NB4 (cell line): ENCODE measurements at places on chromosomes 6 and 20.

DNA sequence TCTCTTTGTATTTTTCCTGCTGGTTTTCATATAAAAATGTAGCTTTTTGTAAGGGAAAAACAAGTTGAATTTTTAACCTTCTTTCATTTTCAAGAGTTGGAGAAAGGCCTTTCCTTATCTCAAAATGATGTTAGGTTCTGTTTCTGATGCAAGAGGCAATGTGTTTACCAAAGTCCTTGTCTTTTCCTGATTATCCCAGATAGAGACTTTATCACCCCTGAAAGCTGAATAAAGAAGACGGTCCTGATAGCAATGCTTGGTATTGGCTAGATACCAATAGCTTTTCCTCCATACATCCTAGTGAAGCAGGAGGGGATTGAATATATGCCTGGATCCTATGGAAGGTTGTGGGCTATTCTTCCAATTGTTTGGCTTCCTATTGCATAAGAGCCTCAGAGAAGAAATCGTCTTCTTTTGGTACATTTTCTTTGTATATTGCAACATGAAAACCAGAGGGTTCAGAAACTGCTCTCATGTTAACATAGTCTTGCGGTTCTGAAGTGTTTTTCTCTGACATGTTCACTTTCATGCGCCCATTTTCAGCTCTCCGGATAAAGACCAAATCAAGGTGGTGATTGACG, 5.5 kb downstream of the PNLDC1 start:
- DNase-seq: peak; percentile 54

DNA sequence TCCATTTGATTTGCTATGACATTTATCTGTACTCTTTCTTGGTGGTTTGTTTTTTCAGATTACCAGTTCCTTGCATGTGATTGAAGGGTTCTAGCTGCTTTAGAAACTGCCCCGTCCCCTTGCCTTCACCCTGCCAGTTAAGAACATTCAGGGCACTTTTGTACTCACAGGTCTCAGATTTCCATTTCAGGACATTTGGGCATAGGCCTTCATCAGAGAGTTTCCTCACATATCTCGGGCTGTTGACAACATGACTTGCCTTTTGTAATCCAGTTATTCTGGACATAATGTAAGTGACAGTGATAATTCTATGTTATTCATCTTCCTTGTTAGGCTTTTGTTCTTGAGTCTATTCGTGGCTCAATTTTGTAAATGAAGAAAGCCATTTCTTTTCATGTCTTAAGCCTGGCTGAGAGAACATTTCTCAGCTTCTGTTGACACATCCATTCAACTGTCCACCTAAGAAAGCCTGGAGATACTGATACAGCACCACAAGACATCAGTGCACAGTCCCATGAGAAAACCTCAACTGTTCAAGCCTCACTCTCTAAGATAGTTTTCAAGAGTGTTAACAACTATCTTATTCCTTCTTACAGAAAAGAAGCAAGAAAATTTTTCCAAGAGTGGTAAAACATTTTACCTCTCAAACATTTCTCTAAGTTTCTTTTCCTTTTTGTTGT, 209.3 kb upstream of the SGK1 start:
- no peak for DNase-seq

GRCh38 chr6:81762606-81763005, 10.1 kb upstream of the TENT5A start:
- DNase-seq: no peak

DNA sequence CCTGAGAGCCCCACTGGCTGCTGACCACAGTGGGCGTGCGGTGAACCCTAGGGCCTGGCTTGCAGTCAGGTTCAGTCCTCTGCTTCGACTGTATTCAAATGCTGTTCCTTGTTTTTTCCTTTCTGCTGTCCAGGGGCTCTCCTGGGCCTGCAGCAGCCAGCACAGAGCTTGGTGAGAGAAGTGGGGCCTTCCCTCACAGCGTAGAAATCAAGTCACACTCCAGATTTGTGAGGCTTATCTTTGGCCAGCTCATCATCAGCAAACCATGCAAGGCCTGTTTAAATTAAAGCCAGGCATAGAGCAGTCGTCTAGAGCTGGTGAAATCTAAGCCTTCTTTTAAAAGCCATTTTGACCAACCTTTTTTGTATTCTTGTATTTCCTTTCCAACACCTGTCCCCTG, 8.4 kb downstream of the FAM120B start:
- DNase-seq: no peak

DNA sequence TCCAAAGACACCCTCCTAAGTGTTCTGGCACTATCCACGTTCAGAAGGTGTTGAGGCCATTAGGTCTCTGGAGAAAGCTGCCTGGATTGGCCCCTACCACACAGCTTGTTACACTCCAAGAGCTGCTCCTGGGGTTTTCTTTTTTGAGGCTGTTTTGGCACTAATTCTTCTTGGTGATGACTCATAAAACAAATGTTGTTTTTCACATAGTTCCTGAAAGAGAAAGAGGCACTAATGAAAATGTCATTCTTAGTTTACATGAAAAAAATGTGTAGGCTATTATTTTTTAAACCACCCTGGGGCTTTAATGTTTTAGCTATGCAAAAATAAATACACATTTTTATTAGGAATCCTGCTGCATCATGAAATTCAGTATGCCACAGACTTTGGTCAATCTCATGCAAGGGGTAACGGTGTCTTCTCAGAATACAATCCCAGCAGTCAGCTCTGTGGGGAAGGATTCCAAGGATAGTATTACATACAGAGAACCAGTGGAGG, 38.1 kb downstream of the TBPL1 start:
- no peak for DNase-seq

DNA sequence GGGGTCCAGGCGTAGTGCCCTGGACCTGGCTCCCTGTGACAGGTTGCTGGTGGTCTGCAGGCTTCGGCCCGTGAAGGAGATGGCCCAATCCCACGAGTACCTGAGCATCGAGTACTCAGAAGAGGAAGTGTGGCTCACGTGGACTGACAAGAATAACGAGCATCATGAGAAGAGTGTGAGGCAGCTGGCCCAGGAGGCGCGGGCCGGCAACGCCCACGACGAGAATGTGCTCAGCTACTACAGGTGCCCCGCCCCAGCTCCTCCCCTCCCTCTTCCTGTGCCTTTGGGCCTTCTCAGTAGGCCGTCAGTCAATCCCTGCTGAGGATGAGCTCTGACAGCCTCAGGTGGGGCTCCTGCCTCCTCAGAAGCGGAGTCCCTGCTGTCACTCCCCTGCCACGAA, 42.6 kb downstream of the UQCC2 start:
- DNase-seq: no peak

- DNase-seq: no peak
These were observed 511.9 kb downstream of the KIF16B start for GRCh38 chr20:16061351-16061750.

- DNase-seq: no peak
These were observed 1.8 kb downstream of the HSPA12B start for GRCh38 chr20:3734111-3734843.

GRCh38 chr6:89580997-89581666, 57.4 kb downstream of the LYRM2 start:
- DNase-seq: no peak

DNA sequence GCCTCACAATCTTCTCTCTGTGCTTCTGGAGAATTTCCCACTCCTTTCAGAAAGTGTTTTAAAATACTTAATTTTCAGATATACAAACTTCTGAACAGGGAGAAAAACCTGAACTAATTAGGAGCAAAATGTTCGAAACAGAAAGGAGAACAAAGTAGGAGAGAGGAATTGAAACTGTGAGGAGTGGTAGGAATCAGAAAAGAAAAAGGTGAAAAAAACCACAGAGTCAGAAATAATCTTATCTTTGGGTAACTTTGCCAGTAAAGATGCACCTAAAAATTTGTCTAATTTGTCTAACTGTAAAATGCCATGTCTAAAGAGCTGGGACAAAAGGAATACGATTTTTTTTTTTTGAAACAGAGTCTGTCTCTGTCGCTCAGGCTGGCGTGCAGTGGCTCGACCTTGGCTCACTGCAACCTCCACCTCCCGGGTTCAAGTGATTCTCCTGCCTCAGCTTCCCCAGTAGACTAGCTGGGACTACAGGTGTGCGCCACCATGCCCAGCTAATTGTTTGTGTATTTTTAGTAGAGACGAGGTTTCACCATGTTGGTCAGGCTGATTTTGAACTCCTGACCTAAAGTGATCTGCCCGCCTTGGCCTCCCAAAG, 4.7 kb upstream of the RIPOR2 start:
- no peak for DNase-seq

DNA sequence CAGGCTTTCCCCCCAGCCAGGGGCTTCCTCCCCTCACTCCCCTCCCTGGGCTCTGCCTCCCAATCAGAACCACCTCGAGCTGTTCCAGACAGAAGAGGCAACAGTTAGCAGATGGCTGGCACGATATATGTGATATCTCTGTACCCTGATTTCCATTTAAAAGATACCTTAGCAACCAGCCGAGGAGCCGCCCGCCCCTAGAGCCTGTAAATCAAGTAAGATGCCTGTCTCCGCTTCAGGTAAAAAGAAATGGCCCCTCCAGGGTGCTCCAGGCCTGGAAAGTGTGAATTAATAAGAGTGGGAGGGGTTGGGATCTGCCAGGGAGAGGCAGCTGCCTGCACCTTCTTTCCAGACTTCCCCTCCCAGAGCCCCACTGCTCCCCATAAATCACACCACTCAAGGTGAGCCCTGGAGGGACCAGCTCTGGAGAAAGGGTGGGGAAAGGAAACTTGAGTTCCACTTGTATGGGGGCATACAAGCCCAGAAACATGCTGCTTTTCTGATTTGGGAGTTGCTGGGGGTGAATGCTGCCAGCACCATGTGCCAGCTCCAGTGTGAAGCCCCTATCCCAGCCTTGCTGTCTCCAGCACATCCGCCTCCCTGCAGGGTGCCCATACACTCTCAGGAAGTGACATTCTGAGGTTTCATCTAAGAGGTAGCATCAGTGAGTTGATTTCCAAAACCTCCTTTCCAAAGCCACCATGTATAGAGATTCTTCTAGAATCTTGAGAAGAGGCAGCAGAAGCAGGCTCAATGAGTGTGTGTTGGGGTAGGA, 148.0 kb downstream of the LRFN2 start:
- DNase-seq: no peak

GRCh38 chr6:32920715-32921114, 20.1 kb downstream of the HLA-DMB start:
- peak; percentile 20 for DNase-seq

- no peak for DNase-seq
These were observed 207.7 kb upstream of the JARID2 start for GRCh38 chr6:15038013-15038791.

- peak; percentile 93 for DNase-seq
These were observed 215.8 kb upstream of the RREB1 start for GRCh38 chr6:6891949-6892461.

DNA sequence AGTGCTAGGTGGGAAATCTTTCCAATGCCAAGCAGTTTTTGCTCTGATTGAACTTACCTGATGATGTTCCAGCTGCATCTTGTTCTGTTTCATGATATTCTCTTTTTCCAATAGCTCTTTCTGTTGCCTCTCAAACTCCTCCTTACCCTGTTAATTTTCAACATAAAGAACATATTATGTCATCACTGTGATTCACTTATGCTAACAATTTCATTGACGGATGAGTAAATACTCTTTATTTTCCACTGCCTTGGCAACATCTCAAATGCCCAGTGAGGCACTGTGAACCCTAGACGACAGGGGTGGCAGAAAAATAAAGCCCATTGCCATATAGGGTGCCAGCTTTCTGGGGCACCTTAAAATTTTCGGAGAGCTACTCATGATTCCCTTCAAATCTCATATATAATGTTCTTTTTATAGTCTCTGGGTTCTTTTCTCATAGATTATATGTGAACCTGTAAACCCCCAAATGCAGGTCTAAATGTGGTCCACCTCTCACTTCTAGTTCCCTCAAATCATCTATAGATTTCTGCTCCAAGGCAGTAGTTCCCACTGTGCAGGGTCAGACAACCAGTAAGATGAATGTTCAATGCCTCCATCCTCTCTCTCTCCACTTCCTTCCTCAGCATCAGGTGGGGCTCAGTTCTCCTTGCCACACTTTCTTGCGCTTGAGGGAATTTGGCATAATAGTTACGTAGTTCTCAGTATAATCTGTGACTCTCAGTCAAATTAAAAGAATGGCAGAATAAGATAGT, 44.1 kb downstream of the NEDD9 start:
- no peak for DNase-seq

GRCh38 chr6:50655848-50656453, 57.4 kb upstream of the TFAP2D start:
- peak; percentile 21 for DNase-seq

- no peak for DNase-seq
These were observed 193.3 kb downstream of the TSHZ2 start for GRCh38 chr20:53165452-53165851.

DNA sequence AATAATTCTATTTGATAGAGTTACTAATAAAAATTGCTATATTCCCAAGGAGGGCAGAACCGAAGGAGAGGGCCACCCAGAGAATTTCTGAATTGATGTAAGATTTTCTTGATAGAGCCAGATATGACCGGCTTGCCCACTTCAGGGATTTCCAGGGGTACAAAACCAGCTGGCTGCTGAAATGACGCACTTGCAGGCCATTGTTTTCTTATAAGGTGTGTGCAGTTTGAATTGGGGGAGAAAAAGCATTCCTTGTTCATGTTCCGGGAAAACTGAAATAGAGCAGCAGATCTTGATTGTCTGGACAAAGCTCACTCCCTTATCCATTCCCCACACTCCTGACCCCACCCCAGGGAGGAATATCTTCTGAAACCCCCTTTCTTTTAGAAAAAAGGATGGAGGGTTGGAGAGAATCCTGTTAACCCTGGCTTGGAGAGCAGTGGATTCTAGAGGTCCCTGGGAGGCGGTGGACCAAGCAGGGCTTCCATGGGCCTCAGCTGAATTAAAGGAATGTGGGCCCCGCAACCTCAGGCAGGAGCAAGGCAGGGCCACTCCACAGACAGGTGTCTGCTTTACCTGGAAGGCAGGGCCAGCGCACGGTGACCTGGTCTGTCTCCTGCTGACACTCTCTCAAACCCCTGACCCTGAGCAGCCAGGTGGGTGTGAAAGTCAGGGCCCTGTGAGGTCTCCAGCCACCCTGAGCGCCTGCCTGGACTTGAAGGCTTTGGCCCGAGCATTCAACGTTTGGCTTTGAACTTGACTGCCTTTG, 96.4 kb downstream of the TMEM170B start:
- no peak for DNase-seq

- DNase-seq: peak; percentile 49
These were observed 4.0 kb downstream of the CDKN1A start for GRCh38 chr6:36682328-36683144.

GRCh38 chr6:106546261-106546690, 83.0 kb downstream of the RTN4IP1 start:
- DNase-seq: no peak

DNA sequence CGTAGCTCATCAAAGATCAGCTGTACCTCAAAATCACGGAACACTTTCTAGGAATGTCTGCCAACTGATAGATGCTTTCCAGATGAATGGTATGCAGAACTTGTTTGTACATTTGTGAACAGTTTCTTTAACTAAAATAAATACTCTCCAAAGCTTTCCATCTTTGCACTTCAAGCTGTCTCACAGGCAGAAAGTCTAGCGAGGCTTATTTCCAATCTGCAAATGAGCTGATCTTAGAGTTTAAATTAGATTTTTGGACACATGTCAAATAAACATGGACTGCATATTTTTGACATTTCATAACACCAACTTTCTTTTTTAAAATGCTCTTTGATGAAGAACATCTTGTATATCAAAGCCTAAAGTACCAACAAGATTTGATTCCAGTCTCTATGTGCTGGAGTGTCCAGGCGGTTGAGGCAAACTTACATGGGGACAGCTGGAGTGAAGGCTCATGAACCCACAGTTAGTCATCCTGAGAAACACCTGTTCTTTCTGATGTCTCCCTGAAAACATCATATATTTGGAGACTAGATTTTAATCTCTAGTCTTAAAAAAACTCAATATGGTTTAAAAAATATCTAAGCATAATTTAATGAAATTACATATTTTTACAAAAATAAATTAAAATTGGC, 268.6 kb upstream of the AGPAT4 start:
- DNase-seq: no peak

GRCh38 chr20:52425701-52426100, 234.1 kb upstream of the ZFP64 start:
- DNase-seq: no peak
